Fibroblast of the conjunctiva (primary cell): ENCODE measurements at places on chromosomes 6 and 20.

DNA sequence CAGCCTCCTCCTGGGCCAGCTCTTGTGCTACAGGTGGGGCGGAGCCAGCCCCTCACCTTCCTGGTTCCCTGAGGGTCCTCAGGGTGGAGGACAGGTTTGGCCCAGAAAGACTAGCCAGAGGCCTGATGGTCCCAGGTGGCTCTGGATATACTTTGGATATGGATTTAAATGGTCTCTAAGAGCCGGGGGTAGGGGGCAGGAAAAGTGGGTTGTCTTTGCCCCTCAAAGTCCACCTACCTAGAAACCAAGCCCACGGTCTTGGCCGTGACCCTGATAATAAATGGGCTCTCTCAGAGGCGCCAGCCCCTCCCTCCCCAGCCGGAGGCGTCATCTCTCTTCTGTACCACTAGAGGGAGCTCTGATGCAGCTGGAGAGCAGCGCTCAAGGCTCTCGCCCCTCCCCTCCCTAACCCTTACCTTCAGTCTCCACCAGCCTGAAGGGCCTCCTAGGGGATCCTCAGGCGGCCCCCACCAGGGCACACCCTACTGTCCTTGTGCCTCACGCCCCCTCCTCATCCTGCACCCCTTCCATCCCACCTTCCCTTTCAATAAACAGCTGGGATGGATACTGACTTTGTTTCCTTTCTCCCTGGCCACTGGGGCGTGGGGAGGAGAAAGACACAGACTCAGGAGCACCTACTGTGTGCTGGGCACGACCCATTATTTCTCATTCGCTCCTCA, 7.5 kb downstream of the NRSN2 start:
- DNase-seq = no peak

DNA sequence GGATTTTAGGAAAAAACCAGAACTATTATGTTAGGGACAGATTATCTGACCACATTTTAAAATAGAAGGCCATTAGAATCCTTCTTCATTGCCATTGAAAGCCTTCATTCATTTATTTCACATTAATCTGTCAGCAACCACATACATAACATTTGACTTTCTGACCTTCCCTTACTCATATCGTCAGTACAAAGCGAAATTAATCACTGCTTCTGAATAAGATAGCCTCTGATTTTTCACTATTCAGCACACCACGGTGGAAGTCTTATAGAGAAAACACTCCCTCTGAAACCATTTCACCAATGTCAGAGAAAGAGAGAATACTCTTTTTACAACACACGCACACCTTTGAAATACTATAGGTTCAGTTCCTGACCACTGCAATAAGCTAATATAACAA, 442.5 kb upstream of the ID4 start:
- no peak for DNase-seq

DNA sequence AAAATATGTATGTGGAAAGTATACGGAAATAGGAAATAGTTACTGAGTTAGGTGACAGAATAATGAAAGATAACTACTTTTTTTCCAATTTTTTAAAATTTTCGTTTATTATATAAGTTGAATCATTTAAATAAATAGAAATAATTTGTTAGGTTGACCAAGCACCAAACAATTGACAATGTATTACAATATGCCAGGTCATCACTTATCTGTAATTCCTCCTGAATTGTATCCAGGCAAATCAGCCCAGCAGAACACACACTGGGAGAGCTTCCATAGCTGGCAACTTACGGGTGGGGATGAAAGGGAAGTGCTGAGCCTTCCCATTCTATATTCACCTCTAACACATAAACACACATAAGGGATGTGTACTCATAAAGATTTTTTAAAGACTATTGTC, 40.7 kb downstream of the FAXC start:
- no peak for DNase-seq

GRCh38 chr20:57866250-57867106, 156.7 kb upstream of the PMEPA1 start:
- no peak for DNase-seq

GRCh38 chr20:38346741-38347140, 459 bp downstream of the LBP start:
- DNase-seq = no peak

- no peak for DNase-seq
Observed at GRCh38 chr6:160756021-160756420, 54.0 kb downstream of the PLG start.

DNA sequence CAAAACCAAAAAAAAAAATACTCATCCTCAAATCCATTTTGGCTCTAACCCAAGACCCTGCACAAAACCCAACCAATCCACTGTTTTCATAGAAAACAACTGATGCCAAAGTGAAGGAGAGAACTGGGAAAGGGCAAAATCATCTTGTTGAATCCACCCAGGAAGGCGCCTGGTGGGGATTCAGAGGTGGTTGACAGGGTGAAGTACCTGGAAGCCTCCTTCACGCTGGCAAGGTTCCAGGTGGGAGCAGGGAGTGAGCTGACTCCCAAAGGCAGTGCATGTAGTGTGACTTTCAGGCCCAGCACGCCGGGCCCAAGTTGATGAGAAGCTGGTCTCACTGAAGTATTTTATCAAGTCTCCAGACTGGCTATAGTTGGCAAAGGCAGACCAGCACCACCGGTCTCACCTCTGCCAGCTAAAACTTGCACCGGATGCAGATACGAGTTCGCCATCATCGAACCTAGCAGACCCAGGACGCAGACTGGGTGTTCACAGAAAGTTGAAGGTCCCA, 16.5 kb downstream of the PPP1R10 start:
- no peak for DNase-seq

DNA sequence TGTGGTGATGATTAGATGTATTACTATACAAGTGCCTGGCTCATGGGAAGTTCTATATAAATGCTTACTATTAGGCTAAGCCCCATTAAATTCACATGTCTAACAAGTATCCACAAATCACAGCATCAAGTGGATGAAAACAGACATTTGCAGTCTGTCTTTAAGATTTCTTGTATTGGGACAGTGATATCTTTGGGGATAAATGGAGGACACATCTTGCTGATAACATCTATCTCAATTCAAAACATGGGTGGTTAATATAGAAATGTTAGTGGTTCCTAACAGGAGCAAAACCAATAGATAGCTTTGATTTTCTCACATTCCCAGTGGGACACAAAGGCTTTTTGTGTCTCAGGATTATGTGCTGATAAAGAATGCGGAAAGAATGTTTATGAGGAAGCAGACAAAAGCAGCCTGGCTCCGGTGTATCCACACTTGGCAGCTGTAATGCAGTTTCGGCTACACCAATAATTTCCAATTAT, 29.3 kb downstream of the PTPRK start:
- no peak for DNase-seq

DNA sequence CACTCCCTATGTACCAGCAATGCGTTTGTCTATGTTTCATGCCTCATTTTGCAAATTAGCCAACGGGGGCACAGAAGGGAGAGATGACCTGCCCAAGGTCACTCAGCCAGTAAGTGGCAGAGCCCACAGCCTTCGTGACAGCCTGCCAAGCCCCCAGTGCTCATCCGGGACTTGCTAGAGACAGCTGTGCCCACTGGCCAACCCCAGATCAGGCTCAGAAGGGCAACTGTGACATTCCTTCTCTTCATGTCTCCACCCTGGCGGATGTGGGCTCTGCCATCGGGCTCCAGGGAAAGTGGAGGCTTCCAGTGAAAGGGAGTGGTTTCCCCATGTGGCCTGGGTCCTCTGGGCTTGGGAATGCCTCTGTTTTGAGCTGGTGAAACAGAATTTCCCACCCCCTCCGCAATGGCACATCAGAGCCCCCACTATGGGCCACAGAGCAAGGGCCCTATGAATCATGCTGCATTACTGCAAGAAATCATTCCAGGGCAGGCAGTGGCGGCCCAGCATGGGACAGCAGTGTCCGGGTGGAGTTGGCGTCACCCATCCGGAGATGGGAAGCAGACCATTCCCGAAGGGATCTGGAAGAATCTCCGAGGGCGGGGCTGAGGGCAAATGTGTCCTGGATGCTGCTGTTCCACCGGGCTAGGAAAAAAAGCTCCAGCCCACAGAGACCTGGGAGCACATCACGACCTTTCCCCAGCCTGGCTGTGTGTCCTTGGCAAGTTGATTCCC, 9.1 kb downstream of the RSPO4 start:
- DNase-seq = no peak

- no peak for DNase-seq
Observed at GRCh38 chr6:163036160-163036645, 308.4 kb downstream of the PACRG start.

DNA sequence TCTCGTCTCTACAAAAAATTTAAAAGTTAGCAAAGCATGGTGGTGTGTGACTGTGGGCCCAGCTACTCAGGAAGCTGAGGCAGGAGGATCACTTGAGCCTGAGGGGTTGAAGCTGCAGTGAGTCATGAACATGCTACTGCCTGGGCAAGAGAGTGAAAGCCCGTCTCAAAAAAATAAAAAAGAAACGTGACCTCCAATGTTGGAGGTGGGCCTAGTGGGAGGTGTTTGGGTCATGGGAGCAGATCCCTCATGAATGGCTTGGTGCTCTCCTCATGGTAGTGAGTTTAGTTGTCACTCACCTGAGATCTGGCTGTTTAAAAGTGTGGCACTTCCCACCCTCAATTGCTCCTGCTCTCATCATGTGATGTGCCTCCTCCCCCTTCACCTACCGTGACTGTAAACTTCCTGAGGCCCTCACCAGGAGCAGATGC, 24.3 kb downstream of the RBL1 start:
- peak; percentile 12 for DNase-seq

- DNase-seq = no peak
Observed at GRCh38 chr20:2602046-2602735, 50.2 kb upstream of the NOP56 start.

GRCh38 chr6:167134448-167135328, 11.8 kb downstream of the CCR6 start:
- no peak for DNase-seq

DNA sequence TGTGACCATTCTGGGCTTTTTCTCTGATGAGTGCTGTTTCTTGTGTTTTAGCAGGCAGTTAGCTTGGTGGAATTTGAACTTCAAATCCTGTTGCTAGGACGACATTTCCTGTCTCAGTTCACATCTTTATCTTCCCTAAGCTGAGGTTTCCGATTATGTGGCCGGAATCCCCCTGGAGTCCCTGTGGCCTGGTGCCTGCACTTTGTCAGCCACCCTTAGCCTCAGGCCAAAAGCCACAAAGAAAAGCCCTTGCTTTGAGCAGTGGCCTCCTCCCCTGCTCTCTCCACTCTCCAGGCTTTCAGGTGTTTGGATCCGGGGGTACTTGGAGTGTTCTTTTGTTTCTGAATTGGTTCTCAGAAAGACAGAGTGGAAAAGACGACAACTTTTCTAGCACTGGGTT, 59.9 kb upstream of the PMEPA1 start:
- no peak for DNase-seq

DNA sequence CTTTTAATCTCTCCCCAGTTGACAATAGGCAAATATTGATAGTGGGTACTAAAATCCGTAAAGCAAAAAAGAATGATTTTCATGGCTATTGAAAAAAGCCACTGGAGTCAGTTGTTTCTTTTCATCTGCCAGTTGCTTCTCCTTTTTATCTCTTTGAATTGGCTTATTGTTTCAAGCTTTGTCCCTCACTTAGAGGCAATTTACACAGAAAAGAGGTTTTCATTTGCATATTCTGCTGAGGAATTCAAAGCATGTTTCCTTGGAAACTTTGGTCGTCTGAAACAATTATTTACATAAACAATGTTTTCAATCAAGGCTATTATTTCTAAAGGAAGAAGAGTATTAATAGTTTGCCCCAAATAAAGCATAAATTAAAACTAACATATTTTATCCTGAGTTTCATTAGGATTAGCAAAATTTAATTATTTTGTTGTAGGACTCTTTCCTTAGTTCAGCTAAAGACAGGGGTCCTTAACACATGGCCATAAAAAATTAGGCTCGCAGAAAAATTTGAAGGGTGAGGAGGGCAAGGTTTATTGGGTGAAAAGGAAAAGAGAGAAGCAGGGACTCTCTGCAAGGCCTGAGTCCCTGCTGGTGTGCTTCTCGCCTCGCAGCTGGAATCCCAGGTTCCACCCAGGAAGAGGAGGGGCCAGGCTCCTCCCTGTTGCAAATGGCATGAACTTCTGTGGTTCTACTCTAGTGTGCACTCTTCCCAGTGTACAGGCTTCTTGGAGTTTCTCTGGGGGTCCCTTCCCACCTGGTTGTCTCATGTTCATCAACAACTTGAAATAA, 138.8 kb upstream of the LAMA2 start:
- no peak for DNase-seq

- no peak for DNase-seq
Observed at GRCh38 chr20:53910351-53911002, 159.9 kb downstream of the BCAS1 start.

DNA sequence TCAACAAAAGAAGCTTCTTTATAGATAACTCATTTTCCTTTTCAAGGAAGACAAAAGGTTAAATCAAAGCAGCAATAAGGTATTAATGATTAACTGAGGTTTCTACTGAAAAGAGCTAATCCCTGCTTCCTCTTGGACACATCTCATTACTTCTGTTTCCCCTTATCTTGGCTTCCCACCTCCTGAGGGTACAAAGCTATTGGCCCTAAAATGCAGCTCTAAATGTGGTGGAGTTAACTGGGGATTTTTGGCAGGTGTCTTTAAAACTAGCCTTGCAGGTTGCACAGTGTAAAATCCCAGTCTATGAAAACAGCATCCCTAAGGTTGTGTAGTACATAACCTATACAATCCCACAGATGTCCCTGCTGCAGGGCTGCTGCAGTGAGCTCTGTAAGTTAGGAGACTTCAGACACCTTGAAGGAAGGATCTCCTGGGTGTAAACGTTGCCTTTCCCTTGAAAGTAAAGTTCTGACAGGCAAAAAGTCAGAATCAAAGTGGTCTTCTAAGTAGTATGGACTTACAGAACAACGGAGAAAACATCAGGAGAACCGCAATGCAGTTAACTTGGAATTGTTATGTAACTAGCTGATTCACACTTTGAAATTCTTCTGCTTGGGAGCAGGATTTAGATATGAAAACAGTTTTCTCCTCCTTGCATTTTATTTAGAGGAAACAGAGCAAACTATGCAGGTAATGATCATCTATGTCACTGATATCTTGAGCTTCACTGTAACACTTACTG, 71.7 kb upstream of the TRAF3IP2 start:
- DNase-seq = no peak

DNA sequence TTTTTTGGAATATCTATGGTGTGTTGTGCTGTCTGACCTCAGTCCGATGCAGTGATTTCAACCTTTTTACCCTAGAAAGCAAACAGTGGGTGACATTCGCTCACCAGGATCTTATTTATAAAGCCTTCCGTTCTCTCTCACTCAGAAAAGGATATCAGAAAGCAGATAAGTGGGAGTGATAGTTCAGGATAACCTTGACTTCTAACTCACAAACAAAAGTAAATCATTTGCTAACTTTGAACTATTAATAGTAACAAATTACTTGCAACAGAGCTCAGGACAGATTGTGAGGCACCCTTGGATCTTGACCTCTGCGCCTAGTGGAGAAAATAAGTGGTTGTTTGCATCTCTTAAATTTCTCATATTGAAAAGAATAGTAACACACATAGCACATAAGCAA, 637.1 kb upstream of the CITED2 start:
- DNase-seq = no peak

- peak; percentile 83 for DNase-seq
Observed at GRCh38 chr6:63635588-63636517, at the start of gene PHF3. TSS of gene PHF3 (plus strand) at chr6:63635802. CDS start at chr6:63646552, 10,750 bp downstream.

GRCh38 chr20:49569411-49570115, 1.6 kb upstream of the PTGIS start:
- no peak for DNase-seq
